ACHN (cell line): ENCODE measurements at places on chromosomes 2 and 18.

DNA sequence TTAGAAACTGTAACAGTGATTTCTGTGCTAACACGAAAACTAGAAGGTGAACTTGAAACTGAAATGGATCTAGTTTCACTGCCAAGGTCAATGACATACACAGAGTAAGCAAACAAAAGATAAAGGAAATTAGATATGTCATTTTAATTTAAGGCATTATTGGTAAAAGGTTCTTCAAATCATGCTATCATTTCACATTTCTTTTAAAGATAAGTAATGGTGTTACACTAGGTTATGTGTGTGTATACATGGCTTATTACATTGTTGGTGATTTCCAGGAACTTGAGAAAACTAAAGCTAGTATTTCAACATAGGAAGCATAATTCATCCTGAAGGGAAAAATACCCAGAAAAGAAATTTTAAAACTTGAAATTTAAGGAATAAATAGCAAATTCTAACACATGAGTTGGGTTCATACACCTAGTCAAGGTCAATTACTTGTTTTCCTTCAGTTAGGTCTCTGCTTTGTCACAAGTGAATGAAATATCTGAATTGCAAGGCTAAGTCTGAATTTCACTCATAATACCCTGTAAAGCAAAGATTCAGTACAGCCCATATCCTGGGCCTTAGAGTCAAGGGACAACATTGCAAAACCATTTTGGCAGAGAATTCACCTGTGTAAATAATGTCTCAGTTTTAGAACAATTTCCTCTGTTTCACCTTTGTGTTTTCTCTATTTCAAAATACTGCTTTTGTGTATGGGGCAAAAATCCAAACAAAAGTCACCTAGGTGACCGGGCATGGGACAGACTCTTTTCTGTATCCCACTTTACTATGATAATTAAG lies 141.6 kb downstream of the SRBD1 start:
- no peak for DNase-seq

GRCh38 chr2:241815477-241816430 lies 6.8 kb downstream of the NEU4 start:
- no peak for DNase-seq

DNA sequence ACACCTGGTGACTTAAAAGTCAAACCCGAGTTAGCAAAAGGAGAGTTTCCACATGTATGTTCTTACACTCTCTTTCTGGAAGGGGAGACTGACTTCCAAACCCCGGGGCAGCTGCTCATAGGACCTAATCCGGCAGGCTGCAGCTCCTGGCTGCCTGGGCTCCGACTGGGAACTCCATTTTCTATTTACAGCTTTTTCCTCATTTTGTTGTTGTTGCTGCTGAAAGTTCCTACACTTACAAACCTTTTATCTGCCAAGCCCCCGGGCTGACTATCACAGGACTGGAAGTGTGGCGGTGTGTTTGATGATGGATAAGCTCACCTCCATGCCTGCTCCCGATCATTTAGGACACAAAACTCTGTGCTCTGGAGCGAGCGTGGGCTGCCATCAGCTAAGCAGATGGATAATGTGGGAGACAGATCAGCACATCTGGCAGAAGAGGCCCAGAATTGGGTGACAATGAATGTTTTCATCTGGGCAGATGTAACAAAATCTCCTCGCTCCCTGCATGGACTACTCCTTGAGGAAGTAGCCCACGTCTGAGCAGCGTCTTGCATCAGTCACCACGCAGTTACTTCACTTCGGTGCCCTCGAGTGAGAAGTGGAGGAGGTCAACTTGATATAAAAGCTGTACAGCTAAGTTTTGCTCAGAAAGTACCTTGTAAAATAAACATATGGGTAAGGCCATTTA lies 114.4 kb upstream of the COPS8 start:
- no peak for DNase-seq

GRCh38 chr18:24293254-24293653 lies 104.4 kb downstream of the OSBPL1A start:
- no peak for DNase-seq

DNA sequence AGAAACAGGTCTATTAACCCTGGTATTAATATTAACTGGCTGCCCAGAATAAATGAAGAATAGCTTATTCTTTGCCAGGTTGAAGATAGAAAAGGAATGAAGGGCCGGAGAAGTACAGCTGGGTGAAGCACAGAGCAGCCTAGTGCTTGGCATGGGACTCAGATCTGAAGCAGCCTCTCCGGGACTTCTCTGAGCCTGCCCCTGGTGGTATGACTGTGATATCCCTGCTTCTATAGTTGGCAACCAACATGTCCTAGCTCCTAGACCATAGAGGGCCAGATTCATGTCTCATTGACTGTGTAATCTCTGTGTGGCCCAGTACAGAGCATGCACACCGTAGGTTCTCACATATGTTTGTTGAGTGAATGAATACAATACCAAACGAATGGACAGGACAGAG lies 107.8 kb downstream of the MSH2 start:
- no peak for DNase-seq

DNA sequence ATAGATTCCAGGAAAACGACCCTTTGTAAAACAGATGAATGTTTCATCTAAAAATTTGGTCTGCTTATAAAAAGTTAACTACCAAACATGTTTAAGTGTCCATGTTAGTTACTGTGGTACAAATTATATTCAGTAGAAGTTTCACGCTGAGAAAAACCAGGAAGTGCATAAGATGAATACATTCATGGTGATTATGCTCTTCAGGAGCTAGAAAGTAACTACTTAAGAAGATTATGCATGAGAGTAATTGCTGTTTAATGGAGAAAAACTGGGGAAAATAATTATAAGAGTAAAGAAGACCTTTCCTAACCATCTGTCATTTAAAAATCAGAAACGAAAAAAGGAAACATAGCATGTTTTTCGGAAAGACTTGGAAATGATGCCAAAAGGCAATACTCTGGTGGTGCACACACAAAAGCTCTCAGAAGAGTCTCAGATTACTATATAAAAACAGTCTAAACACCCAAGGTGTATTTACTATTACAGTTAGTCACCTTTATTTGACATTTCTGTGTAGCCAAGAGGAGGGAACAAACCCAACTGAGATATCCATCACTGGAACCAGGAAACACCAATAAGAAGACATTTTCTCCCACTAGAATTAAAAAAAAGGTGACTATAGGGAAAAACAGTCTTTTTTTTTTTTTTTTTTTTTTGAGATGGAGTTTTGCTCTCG lies 38.8 kb upstream of the METTL21A start:
- DNase-seq: no peak

- DNase-seq: no peak
These were observed 22.3 kb downstream of the SLC35F5 start for GRCh38 chr2:113734185-113734584.

DNA sequence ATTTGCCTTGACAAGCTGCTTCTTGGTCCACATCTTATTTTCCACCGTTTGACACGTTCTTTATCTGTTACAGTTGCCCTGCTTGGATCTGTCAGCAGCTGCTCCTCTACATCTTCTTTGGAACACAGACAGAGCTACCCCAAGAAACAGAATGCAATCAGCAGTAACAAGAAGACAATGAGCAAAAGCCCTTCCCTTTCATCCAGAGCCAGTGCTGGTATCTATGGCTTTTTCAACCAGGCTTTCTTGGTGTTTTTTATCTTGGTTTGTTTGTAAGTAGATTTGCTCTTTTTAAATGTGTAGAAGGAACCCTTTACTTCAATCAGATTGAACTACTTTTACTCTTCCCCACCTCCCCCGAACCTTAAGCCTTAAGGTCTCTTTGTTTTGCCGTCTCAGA lies 41.9 kb downstream of the CLIP4 start:
- DNase-seq: no peak

DNA sequence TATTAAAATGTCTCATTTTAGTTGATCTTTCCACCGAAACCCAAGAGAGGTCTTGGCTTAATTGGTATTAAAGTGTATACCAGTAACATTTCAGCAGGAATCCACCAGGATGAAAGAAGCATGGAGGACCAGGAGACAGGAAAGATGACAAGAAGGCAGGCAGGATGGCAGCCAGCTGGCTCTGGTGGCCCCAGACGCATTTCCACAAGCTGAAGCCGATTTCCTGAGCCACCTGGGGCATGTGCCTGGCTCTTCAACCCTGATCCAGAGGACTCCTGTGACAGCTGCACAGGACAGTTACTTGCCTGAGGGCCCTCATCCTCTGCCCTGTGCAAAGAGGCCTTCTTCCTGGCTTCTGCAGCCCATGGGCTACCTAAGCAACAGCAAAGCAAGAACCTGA lies 56.9 kb upstream of the NFU1 start:
- DNase-seq: no peak

- DNase-seq: no peak
These were observed 720.8 kb upstream of the REG3G start for GRCh38 chr2:78304678-78305077.

GRCh38 chr18:1244397-1245122 lies 339.9 kb downstream of the ADCYAP1 start:
- no peak for DNase-seq

GRCh38 chr2:101205521-101206479 lies 46.9 kb upstream of the CNOT11 start:
- peak; percentile 92 for DNase-seq

- no peak for DNase-seq
These were observed 20.6 kb downstream of the EIF4E2 start for GRCh38 chr2:232571026-232571474.

GRCh38 chr18:21295101-21295500 lies 53.1 kb downstream of the GREB1L start:
- DNase-seq: no peak

- peak; percentile 56 for DNase-seq
These were observed 99.3 kb downstream of the SPTBN1 start for GRCh38 chr2:54555318-54555837.

- no peak for DNase-seq
These were observed 29.4 kb upstream of the DYSF start for GRCh38 chr2:71423817-71424420.

- DNase-seq: no peak
These were observed 143.2 kb downstream of the TPGS2 start for GRCh38 chr18:36685580-36685979.

DNA sequence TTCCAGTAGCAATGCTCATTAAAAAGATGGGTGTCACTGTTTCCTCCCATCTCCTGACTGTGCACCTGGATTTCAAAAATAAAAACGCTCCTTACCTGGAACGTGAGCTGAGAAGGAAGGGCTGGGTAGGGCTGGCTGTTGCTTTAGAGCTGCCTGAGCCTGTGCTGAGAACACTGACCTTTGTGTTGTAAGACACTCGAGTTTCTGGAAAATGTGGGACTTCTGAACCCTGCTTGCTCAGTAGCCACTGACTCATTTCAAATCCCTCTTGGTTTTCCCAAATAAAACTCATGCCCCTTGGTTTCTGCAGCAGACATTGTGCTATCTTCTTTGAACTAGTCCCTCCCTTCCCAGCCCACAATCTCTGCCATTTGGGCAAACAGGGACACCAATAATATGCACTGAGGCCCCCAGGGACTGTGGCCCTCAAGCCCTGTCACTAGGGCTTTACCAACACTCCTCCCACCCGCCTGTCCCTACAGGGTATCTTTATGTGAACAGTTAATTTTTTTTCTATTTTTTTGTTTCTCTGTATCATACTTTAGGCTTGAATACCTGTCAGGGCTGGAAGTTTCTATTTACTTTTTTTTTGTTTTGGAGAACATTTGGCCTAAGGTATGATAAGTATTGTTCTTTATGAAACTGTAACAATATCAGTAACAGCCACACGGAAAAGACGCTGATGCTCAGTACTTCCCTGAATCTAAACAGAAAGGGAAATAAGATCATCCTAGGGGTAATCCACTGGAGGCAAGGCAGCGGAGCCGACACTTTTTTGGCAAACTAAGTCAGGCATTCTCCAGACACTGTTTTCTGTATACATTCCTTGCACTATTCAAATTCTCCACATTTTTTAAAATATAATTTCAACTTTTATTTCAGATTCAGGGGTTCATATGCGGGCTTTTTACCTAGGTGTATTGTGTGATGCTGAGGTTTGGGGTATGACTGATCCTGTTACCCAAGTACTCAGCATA lies 280.2 kb downstream of the STK39 start:
- DNase-seq: no peak

GRCh38 chr2:12739721-12740254 lies 23.1 kb downstream of the TRIB2 start:
- DNase-seq: no peak

DNA sequence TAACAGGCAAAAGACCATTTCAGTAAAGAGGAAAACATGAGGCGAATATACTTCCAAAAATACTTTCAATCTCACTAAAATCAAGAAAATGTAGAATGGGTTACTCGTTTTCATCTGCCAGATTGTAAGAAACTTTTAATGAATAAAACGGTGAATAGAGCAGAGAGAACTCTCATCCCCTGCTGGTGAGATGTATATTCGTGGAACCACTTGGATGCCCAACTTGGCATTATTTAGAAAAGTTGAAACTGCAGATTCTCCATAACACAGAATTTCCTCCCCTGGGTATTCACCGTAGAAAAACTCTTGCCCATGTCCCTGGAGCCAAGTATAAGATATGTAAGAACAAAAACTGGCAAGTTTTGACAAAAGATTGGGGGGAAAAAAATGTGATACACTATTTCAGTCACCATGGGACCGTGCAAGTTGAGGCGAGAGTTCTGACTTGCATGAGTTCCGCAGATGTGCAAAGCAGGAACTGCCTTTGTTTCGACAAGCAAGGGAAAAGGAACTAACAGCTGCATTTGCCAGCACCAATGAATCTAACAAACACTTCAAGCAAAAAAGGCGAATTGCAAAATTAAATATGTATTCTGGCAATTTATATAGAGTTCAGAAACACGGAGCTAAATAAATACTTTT lies 14.8 kb downstream of the TIMM21 start:
- DNase-seq: no peak

- DNase-seq: no peak
These were observed 7.6 kb upstream of the PLB1 start for GRCh38 chr2:28488083-28488830.

GRCh38 chr2:42984617-42985016 lies 192.2 kb upstream of the HAAO start:
- DNase-seq: no peak

- DNase-seq: peak; percentile 77
These were observed 6.8 kb downstream of the ZFP36L2 start for GRCh38 chr2:43219383-43220228.

DNA sequence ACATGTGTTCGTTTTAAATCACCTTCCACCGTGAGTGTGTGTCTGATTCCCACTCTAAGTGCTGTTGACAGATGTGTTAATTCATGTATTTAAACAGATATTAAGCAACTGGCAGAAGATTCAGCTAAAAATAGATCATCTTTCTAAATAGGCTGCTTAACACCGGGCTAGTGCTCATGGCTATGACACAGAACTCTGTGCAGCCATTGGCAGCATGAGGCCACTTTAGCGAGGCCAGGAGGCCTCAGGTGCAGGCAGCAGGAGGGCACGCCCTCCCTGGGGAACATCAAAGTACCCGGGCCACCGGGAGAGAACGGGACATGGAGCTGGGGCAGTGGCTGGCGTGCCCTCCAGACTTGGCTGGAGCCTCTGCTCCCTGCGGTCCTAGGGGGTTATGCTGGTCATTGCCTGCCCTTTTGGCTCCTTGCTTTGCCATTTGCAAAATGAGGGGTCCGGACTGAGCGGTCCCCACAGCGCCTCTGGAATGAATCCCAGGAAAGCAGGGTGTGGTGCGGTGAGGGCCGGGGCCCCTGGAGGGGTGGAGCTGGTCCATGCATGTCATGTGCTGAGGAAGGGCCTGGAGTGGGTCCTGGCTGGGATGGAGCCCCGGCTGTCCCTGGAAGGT lies 62.8 kb upstream of the HDAC4 start:
- DNase-seq: no peak
